ENCODE measurements at places on chromosomes 2 and 18.

DNA sequence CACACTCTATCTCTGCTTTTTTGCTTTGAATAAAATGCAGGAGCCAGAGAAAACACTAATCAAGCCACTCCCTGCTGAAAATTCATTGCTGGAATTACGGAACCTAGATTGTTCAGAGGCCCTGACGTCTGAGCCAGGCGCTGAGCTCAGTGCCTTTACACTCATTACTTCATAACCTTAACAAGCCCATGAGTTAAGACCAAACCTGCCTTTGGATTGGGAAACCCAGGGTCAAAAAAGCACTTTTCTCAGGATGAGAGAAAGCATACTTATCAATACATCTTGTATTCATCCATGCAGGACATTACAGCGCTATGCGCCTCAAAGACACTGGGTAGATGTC is 762 bp downstream of the INO80C start:
- DNase-seq, result no peak

- DNase-seq, result no peak
Measured at GRCh38 chr2:232900811-232901735, 31.0 kb downstream of the SNORC start.

- DNase-seq, result no peak
Measured at GRCh38 chr2:77013457-77013856, 508.7 kb downstream of the LRRTM4 start.

DNA sequence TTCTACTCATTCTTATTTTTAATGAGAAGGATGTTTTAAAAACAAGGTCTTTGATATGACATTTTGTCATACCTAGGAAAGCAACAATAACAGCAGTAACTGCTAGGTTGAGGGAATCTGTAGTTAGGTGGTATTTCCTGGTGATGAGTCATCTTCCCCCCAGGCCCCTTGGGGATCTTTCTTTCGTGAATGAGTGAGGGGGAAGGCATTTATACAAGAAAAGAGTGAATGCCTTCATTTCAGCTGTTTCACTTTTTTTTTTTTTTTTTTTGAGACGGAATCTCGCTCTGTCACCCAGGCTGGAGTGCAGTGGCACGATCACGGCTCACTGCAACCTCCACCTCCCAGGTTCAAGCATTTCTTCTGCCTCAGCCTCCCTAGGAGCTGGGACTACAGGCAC is 108.6 kb downstream of the MAP4K4 start:
- DNase-seq, result no peak

GRCh38 chr2:230674401-230674800 is 38.2 kb upstream of the CAB39 start:
- DNase-seq, result no peak

DNA sequence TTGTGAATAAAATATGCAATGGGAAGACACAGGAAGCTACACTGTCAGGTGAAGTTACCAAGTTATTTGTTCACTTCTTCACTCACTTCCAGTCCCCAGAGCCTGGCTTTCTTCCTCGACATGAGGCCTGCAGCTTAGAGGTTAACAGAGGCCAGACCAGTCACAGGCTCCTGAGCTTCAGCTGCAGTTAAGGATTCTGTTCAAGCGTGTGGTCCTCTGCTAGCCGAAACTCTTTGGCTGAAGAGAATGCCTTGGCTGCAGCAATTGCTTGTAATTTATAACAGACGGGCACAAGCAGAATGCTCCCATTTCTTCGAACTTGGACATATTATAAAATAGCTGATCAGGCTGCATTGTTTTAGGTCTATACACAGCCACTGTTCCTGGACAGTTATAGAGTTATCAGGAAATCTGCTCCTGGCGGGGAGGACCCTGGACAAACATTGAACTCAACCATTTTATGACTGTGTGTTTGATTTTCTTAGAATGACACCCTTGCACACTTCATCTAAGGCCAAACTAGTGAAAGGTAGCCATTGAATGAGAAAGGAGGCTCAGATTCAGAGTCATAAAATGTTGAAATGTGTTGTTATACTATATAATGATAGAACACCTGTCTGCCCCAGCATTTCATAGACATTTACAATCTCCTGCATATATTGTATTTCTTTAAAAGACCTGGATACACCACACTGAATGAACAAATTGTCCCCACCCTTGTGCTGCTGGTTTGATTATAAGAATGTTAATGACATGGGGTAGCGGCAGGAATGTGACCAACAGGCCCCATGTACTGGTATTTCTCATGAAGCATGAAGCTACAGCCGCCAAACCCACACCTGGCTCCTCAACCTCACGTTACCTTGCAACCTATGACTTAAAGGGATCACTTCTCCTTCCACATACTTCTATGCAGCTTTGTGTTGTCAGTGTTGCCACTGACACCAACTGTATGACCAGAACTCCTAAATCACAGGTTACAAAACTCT is 153.6 kb downstream of the TDRD15 start:
- DNase-seq, result no peak

DNA sequence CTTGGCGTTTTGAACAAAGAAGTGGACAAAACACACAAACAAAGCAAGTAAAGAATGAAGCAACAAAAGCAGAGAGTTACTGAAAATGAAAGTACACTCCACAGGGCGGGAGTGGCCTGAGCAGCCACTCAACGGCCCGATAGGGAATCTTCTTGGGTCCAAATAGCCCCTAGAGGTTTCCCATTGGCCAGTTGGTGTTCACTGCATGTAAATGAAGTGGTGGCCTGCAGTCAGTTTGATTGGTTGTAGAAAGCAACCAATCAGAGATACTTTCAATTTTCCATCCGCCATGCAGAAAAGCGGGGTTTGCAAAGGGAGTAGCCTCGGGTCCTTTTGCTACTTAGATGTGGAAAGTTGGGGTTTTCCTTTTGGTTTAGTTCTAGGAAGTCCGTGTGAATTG is 31.6 kb downstream of the CYBRD1 start:
- no peak for DNase-seq

- no peak for DNase-seq
Measured at GRCh38 chr2:146523196-146523595, 1321.6 kb upstream of the ACVR2A start.

DNA sequence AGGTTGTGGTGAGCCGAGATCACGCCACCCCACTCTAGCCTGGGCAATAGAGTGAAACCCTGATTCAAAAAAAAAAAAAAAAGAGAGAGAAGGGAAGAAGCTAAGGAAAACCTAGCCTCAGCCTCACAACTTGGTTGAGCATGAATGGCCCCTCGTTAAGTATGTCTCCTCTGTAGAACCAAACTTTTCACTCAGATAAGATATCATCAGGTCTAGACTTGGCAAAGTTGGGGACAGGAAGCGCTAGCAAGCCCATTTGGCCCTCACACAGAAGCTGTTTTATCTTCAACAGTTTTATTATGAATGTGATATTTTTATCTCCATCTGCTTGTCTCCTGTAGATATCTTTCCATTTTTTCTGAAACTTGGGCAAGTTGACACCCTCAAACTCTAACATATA is 3.5 kb upstream of the ASXL2 start:
- DNase-seq, result no peak
